Activated T-cell treated with anti-CD3 and anti-CD28 coated beads for 4 hours (primary cell): ENCODE measurements at places on chromosomes 11 and 22.

- no peak for DNase-seq
Observed at GRCh38 chr11:128619540-128620308, 32.4 kb upstream of the ETS1 start.

GRCh38 chr22:48669986-48670716 lies 1157.5 kb downstream of the BRD1 start:
- DNase-seq = no peak

DNA sequence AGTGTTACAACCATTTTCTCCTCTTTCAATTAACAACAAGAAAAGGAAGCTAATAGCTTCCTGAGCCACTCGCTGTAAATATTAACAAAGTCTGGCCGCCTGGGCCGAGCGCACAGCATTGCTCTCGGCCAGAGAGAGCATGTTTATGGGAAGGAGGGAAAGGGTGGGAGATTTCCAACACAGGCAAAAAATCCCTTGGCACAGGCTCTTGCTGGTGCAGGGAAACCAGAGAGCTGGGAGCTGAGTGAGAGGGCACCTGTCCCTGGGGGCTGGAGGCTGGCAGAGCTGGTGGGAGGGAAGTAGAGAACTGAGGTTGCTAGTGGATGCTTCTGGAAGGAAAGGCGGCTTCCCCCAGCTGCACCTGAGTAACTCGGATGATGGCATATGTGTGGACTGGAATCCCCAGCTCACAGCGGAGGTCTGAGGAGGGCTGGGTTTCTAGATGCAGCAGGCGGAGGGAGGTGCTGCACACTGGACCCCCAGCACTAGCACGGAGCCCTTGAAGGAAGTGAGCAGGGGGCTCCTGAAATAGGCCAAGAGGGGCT lies 59.6 kb downstream of the FLRT1 start:
- DNase-seq = no peak

- DNase-seq = no peak
Observed at GRCh38 chr22:46869329-46869728, 106.9 kb downstream of the TBC1D22A start.

GRCh38 chr22:48606684-48607307 lies 1220.9 kb downstream of the BRD1 start:
- DNase-seq = no peak

- no peak for DNase-seq
Observed at GRCh38 chr11:126082251-126083109, 19.8 kb upstream of the CDON start.

- no peak for DNase-seq
Observed at GRCh38 chr22:44389181-44389580, 76.4 kb upstream of the SHISAL1 start.

DNA sequence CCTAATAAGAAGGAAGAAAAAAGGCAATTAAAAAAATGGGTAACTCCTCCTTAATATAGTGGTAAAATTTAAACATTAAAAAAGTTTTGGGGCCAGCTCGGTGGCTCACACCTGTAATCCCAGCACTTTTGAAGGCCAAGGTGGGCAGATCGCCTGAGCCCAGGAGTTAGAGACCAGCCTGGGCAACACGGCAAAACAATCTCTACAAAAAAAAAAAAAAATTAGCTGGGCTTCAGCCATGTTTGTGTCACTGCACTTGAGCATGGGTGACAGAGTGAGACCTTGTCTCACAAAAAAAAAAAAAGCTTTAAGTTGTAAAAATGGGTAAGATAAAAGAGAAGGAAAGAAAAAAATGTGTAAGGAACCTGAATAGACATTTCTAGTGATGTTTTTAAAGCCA lies 11.3 kb upstream of the FBXO3 start:
- no peak for DNase-seq

DNA sequence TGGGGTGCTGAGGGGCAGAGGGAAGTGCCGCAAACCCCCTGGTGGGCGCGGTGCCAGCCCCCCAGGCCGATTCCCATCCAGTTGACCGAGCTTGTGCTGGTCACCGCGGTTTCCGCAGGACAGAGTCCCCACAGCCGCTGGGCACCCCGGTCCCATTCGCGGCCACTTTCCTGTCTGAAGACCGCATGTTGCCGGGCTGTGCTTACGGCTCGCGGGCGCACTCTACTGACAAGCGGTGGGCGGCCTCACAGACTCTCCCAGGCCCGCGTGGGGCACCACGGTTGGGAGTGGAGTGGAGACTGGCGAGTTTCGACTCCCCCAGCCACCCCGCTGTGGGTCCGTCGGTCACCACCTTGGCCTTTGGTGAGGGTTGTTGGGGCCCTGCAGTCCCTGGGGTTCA lies 648 bp upstream of the H19 start:
- no peak for DNase-seq

- no peak for DNase-seq
Observed at GRCh38 chr11:43504316-43504950, 145.7 kb downstream of the TTC17 start.

DNA sequence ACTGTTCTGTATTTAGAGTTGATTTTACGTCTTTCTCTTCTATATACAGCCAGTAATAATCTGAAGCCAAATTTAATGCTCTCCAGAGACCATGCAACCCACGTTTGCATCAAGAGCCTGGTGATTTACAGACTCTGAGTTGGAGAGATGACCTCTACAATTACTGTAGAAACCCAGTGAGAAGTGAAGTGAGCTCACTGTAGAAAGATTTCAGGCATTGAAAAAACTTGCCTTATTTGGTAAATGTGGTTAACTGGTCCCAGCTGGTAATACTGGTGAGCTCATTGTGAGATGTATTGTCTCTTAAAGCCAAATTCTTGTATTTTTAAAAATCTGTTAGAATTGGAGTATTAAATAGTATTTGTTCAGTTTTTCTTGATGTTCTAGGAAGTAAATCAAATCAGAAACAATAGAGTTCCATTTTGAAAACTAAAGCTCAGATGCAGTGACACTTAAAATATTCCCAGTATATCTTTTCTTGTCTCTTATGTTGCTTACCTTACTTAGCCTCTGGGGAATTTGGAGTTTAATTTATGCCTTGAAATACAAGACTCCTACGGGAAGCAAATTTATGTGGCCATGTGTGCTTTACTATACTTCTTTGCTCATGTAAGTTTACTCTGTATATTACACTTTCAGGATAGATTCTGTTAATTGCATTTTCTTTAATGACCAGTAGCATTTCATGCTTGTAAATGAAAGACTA lies 189.9 kb downstream of the ARHGAP42 start:
- DNase-seq = no peak

DNA sequence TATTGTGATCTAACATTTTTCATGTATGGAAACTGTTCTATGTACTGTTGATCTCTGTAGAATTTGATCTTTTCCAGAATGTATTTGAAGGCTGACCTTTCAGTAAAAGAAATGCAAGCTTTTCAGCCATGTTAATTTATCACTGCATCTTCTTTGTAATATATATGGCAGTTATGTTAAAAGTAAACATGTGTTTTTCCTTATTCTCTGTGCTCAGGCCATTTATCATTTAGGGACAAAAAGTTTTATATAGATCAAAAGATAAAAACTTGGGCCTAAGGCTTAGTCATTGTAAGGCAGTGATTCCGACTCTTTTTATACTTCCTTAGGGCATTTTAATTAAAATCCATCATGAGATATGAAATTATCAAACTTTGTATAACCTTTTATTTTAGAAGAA lies 48.7 kb downstream of the KDM2A start:
- no peak for DNase-seq

- DNase-seq = no peak
Observed at GRCh38 chr11:115676206-115676605, 172.0 kb upstream of the CADM1 start.

DNA sequence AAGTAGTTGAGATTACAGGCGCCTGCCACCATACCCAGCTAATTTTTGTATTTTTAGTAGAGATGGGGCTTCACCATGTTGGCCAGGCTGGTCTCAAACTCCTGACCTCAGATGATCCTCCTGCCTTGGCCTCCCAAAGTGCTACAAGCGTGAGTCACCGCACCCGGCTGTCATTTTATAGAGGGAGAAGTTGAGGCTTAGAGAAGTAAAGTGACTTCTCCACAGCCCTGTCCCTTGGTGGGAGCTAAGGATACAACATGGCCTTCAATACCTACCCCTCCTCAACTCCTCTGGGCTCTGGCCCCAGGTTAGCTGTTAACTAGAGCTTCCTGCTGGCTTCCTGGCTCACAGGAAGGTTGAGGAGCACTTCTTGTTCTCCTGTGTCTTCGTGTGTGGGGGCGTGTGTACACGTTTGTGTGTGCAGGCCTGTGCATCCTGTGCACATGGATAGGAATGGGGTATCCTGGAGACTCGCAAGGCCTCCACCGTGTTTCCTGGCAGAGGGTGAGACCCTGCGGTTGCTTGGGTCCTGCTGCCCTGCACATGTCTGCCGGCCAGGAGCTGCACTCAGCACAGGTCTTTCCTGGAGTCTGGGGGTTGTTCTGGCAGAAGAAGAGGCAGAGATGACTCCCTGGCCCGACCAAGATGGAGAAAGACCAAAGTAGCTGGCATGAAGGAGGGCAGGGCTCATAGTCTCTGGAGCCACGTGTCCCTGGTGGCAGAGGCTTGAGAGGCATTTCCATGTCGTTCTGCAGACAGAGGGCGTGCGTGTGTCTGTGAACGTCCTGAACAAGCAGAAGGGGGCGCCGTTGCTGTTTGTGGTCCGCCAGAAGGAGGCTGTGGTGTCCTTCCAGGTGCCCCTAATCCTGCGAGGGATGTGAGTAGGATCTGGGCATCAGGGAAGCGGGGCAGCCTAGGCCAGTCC lies 2.4 kb downstream of the SIDT2 start:
- DNase-seq = peak; percentile 22

- DNase-seq = no peak
Observed at GRCh38 chr11:30106222-30107181, 89.7 kb upstream of the KCNA4 start.

DNA sequence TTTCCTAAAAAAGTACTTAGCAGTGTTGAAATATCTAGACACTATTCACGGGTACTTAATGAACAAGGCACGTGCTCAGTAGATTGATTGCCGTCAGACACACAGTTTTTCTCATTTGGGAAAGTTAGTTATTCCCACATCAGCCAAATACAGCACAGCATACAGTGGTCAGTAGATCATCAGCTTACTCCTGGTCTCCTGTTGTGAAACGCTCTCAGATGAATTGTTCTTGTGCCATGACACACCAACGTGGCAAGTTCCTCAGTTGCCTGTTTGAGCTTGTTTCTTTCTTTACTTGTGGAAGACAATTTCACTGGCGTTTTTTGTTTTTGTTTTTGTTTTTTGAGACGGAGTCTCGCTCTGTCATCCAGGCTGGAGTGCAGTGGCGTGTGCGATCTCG lies 8.6 kb downstream of the TAB1 start:
- DNase-seq = no peak

GRCh38 chr11:60303661-60304060 lies 23.2 kb downstream of the MS4A4A start:
- DNase-seq = no peak

DNA sequence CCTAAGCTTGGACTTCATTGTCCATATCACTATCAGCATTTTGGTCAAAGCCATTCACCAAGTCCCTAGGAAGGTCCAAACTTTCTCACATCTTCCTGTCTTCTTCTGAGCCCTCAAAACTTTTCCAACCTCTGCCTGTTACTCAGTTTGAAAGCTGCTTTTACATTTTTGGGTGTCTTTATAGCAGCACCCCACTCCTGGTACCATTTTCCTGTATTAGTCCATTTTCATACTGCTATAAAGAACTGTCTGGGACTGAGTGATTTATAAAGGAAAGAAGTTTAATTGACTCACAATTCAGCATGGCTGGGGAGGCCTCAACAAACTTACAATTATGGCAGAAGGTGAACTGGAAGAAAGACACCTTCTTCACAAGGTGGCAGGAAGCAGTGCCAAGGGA lies 717.0 kb upstream of the CCDC90B start:
- no peak for DNase-seq

- DNase-seq = no peak
Observed at GRCh38 chr22:38218661-38219622, 17.1 kb downstream of the MAFF start.

- DNase-seq = no peak
Observed at GRCh38 chr11:121367001-121367843, 74.7 kb downstream of the SC5D start.

- DNase-seq = no peak
Observed at GRCh38 chr11:128955636-128956035, 13.0 kb upstream of the TP53AIP1 start.
